ENCODE measurements at places on chromosomes 1 and 21. TPM values are rescaled to one million over a fixed set of nuclear protein-coding genes. Genes with fewer than 3 reads are reported as not detected.

The KLHDC9 gene
- 1.4 TPM for total RNA-seq

The AK5 gene
- not detected for total RNA-seq

The OPTC gene
- not detected for total RNA-seq

The IL20 gene
- not detected for total RNA-seq

The DNM3 gene
- 0.37 TPM for total RNA-seq

The SLC19A2 gene
- 9.3 TPM for total RNA-seq

The ANKRD34A gene
- 0.14 TPM for total RNA-seq

The REN gene
- 0.44 TPM for total RNA-seq

The OR2T8 gene
- total RNA-seq = not detected

The FNBP1L gene
- total RNA-seq = 9.0 TPM

The HOOK1 gene
- 29.7 TPM for total RNA-seq

The SPRR3 gene
- total RNA-seq = not detected

The SLC35F3 gene
- not detected for total RNA-seq

The CLDN17 gene
- not detected for total RNA-seq

The AMY1B gene
- not detected for total RNA-seq

The TIE1 gene
- total RNA-seq = 8.6 TPM

The PAPPA2 gene
- total RNA-seq = 3.1 TPM

Data from right lobe of liver (tissue), 6 donors.